Chondrocyte (in vitro differentiated cells): ENCODE measurements at places on chromosomes 11 and 22. TPM values are rescaled to one million over a fixed set of nuclear protein-coding genes. Genes with fewer than 3 reads are reported as not detected.
A peak's percentile ranks its signal among the peaks of the same experiment; 100 is the strongest.

ANO9 gene
- not detected in 3 replicates for total RNA-seq

FAM180B gene
- not detected in 3 replicates for total RNA-seq

APOBEC3G gene
- 0.56 to 0.94 TPM (median 0.87 TPM) in 3 replicates for total RNA-seq

SLC22A25 gene
- total RNA-seq: not detected in 3 replicates

GRCh38 chr11:126408496-126408895 is 53.0 kb downstream of the ST3GAL4 start:
- H3K4me3 ChIP-seq: no peak overlapping the region
- H3K27me3 ChIP-seq: no peaks in the 10 kb centered on the region
- H3K27ac ChIP-seq: no peak overlapping the region
- H3K36me3 ChIP-seq: peaks cover 23% of the 10 kb centered on the region

DNA sequence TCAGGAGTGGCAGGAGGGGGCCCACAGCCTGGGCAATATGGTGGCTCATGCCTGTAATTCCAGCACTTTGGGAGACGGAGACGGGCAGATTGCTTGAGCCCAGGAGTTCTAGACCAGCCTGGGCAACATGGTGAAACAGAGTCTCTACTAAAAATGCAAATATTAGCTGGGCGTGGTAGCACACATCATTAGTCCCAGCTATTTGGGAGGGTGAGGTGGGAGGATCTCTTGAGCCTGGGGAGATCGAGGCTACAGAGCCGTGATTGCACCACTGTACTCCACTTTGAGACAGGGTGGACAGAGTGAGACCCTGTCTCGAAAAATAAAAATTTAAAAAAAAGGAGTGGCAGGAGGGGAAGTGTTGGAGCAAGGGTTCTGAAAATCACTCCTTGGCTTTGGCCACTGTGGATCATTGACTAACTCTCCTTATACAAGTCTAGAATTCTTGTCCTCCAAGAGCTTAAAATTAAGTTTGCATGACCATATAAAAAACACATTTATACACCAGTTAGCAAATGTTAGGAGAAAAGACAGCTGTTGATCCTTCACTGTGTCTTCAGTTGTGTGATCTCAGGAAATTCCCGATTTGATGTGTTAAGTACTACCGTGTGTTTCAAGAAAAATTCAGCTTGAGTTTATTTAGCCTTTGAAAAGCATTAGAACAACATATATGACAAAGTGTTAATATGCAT is 2.3 kb upstream of the WEE1 start:
- DNase-seq: no peak
- H3K4me1 ChIP-seq: peaks cover 63% of the 10 kb centered on the region
- peak overlapping the region; percentile 96 for H3K27ac ChIP-seq
- H3K36me3 ChIP-seq: no peaks in the 10 kb centered on the region

- no peak overlapping the region for H3K4me3 ChIP-seq
- no peaks in the 10 kb centered on the region for H3K4me1 ChIP-seq
- no peak for DNase-seq
- no peaks in the 10 kb centered on the region for H3K36me3 ChIP-seq
- peaks cover 20% of the 10 kb centered on the region for H3K27me3 ChIP-seq
These were observed 246.0 kb upstream of the TENM4 start for GRCh38 chr11:79686703-79687419.

- no peak overlapping the region for H3K4me3 ChIP-seq
- no peaks in the 10 kb centered on the region for H3K36me3 ChIP-seq
- DNase-seq: no peak
- peak overlapping the region; percentile 79 for H3K27ac ChIP-seq
- H3K27me3 ChIP-seq: no peaks in the 10 kb centered on the region
These were observed 24.7 kb upstream of the SOX6 start for GRCh38 chr11:16380941-16381568.

DNA sequence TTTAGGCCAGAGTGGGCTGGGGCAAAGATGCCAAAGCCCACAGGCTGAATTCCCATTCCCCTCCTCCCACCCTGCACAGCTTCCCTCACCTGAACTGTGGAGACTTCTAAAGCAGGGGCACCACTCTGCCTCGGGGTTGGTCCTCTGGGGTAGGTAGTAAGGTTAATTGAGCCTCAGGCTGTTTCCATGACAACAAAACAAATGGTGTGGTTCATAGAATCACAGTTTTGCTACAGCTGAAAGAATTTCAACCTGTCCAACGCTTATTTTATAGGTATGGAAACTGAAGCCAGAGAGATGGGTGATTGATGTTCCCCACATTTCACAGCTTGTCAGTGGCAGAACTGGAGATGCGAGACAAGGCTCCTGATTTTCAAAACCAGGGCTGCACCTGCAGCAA is 109.5 kb downstream of the SNX19 start:
- H3K4me1 ChIP-seq: peaks cover 19% of the 10 kb centered on the region
- no peak overlapping the region for H3K27ac ChIP-seq
- no peak for DNase-seq
- H3K27me3 ChIP-seq: no peaks in the 10 kb centered on the region
- no peak overlapping the region for H3K4me3 ChIP-seq
- no peaks in the 10 kb centered on the region for H3K36me3 ChIP-seq

DNA sequence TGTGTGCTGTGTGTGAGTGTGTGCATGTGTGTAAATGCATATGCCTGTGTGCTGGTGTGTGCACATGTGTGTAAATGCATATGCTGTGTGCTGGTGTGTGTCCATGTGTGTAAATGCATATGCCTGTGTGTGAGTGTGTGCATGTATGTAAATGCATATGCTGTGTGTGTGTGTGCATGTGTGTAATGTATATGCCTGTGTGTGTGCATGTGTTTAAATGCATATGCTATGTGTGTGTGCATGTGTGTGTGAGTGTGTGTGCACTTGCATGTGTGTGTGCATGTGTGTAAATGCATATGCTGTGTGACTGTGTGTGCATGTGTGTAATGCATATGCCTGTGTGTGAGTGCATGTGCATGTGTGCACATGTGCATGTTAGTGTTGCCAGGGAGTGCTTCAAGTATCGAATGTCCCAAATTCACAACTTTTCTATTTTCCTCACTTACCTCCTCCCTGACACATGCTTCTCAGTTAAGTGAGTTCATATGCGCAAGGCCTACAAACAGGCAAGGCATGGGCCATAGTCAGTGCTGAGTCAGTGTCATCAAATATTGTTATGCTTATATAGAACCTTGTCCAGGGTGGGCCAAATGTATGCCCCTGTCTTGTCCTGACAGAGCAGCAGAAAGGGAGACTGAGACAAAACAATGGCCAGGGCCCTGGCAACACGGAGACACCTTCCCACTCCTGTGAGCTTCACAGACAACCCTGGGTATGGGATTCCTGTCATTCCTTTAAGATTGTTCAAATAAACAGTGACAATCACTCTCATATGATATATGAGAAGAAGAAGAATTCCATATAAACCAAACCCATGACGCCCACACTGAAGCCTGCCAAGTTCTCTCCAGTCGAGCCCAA is 38.6 kb downstream of the GGTLC2 start:
- peaks cover 9% of the 10 kb centered on the region for H3K27me3 ChIP-seq
- no peaks in the 10 kb centered on the region for H3K36me3 ChIP-seq
- peaks cover 45% of the 10 kb centered on the region for H3K4me1 ChIP-seq
- no peak overlapping the region for H3K4me3 ChIP-seq
- DNase-seq: no peak
- peak overlapping the region; percentile 77 for H3K27ac ChIP-seq

GRCh38 chr11:134951305-134951700 is 539.3 kb upstream of the B3GAT1 start:
- peaks cover 42% of the 10 kb centered on the region for H3K4me1 ChIP-seq
- H3K36me3 ChIP-seq: no peaks in the 10 kb centered on the region
- no peak for DNase-seq
- H3K27ac ChIP-seq: peak overlapping the region; percentile 90

- no peak for DNase-seq
- H3K27ac ChIP-seq: peak overlapping the region; percentile 65
- no peaks in the 10 kb centered on the region for H3K36me3 ChIP-seq
These were observed 10.9 kb upstream of the TNNT3 start for GRCh38 chr11:1908618-1909017.

GRCh38 chr11:123683428-123684170 is 29.2 kb upstream of the SCN3B start:
- no peaks in the 10 kb centered on the region for H3K36me3 ChIP-seq
- no peak for DNase-seq
